ENCODE measurements at places on chromosomes 7 and 10.

- DNase-seq = no peak
These were observed 434.7 kb upstream of the GRM3 start for GRCh38 chr7:86209036-86209435.

- no peak for DNase-seq
These were observed 42.7 kb upstream of the PPIF start for GRCh38 chr10:79304479-79305087.

DNA sequence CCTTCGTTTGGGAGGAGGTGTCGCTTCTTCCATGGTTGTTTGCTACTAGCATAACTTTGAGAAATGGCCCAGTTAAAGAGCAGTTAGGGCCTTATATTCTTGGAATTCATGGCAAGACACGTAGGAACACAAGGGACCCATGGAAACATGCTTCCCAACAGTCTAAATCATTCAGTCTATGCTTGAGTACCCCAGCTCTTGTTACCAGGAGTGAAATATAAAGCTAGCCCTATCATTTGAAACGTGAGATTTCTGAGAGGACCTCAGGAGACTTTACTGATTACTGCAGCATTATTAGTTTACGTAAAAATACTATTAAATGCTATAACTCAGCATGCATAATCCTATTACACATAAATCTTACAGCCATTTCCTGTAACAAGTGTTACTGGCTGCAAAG is 328.6 kb upstream of the CDC14C start:
- DNase-seq = no peak

DNA sequence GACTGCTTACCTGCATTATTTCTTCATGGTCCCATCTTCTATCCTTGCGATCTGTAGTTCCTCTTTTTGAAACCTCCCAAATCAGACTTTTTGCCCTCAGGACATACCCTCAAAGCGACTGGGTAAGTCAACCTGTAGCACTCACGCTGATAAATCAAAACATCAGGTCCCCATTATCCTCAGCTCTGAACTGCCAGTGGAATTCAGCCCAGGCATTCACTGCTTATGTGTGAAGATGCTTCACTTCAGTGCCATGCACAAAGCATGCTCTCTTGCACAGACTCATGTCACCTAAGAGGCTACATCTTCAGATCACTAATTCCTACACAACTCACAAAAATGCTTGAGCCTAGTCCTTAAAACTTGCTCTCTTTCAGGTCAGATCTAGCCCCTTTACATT is 283.6 kb upstream of the KLF6 start:
- no peak for DNase-seq

DNA sequence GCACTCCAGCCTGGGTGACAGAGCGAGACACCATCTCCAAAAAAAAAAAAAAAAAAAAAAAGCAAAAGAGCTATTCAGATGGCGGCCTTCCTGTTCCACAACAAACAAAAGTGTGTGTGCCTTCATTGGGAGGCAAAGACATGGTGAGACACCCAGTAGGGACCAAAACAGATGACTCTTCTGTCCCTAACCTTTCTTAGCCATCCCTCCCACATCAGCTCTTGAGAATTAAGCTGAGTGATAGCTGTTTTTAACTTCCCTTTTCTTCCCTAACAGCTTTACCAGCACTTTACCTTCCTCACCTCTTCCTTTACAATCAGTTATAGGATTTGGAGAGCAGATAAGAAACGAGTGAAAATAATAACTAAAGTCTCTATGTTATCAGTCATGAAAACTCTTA is 48.2 kb downstream of the ARMH3 start:
- no peak for DNase-seq

- peak; percentile 48 for DNase-seq
These were observed 64.3 kb downstream of the EZH2 start for GRCh38 chr7:148819697-148820360.

- no peak for DNase-seq
These were observed 150.7 kb downstream of the PAXIP1 start for GRCh38 chr7:154852205-154852604.

DNA sequence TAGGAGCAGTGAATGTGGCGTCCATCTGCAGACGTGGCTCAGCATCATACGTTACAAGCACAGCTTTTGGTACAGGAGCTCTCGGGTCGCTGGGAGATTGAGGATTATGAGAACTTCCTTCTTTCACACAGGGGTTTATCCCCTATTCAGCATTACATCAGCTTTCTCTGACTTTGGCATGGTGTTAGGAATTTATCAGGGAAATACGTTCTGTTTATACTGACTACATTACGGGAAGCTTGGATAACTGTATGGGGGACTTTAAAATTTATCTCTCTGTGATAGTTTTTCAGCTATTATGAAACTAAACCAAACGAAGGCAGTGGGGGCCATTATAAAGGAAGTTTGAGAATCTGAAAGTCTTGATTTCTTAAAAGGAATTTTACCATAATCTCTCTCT is 110.1 kb upstream of the INSYN2A start:
- no peak for DNase-seq

DNA sequence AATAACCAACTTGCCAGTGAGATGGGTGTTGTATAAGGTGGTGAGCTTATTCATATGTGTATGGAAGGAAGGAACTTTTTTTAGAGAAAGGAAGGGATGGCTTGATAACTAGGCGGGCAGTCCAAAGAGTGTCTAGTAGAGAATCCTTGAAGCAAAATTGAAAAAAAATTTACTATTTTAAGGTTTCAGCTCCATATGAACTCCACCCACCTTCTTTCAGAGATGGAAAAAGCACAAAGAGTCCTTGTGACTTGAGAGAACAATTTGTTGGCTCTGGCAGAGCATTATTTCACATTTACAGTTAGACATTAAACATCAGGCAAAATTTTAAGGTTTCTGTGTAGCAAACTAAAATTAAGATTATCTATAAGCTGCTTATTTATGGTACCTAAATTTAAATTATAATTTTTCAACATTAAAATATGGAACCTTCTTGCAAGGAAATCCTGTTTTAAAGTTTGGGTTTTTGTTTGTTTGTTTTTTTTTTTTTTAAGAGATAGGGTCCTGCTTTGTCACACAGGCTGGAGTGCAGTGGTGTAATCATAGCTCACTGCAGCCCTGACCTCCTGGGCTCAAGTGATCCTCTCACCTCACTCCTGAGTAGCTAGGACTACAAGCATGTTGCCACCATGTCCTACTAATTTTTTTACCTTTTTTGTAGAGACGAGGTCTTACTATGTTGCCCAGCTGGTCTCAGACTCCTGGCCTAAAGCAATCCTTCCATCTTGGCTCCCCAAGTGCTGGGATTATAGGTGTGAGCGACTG is 12.2 kb downstream of the PTPN12 start:
- no peak for DNase-seq

- no peak for DNase-seq
These were observed 85.7 kb upstream of the INHBA start for GRCh38 chr7:41788556-41788955.

- DNase-seq = no peak
These were observed 11.7 kb downstream of the HSPA12A start for GRCh38 chr10:116730464-116731260.

GRCh38 chr10:7188456-7189050 is 222.3 kb downstream of the SFMBT2 start:
- DNase-seq = no peak

DNA sequence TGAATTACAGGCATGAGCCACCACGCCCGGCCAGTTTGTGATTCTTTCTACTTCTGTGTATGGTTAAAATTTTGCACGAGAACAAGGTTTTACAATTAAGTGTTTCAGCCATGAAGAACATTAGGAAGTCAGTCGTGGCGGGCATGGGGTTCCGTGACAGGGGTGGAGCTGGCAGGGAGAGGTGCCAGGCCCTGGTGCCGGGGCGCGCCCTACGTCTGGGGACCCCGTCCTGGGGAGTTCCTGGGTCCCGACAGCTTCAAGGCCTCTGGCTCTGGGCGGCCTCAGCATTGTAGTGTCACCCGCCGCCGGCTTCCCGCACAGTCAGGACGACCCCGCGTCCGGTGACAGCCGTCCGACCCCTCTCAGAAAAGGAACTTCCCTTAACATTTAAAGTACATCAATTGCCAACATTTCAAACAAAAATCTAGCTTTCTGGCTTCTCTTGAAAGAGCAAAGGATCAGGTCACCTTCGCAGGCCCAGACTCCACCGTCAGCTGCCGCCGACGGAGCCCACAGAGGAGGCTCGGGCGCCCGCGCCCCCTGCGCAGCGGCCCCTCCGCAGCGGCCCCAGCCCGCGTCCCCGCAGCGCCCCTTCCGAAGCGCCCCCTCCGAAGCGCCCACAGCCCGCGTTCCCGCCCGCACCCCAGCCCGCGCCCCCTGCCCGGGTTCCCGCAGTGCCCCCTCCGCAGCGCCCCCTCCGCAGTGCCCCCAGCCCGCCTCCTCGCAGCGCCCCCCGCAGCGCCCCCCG is 23.2 kb upstream of the MKI67 start:
- DNase-seq = no peak

- peak; percentile 7 for DNase-seq
These were observed 403.9 kb upstream of the CELF2 start for GRCh38 chr10:10613656-10614244.

GRCh38 chr10:79472951-79473350 is 27.5 kb upstream of the ZCCHC24 start:
- peak; percentile 58 for DNase-seq

DNA sequence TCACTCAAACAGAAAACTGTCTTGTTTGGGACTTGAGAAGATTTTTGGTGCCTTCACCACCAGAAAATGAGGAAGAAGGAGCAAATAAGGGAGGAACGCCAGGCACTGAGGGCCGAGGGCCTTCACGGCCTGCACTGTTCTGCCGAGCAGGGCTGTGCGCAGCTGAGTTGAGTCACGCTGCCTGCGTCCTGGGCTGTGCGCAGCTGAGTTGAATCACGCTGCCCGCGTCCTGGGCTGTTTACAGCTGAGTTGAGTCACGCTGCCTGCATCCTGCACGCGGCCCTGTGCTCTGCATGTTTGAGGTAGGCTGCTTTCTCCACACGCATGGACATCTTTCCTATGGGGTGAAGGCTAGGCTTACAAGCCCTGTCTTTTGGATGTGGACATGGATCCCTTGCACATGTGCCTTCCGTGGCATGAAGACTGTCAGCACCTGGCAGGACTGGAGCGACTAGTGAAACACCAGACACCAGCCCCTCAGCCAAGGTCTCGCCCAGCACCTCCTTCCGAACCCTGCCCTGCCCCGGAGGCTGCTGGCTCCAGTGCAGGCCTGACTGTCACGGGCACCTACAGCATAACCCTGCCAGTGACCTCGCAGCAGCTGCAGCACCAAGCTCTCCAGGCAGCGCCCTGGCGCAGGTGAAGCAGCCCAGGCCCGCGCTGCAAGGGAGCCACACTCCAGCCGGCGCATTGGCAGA is 96.7 kb downstream of the HTR5A start:
- DNase-seq = peak; percentile 94

DNA sequence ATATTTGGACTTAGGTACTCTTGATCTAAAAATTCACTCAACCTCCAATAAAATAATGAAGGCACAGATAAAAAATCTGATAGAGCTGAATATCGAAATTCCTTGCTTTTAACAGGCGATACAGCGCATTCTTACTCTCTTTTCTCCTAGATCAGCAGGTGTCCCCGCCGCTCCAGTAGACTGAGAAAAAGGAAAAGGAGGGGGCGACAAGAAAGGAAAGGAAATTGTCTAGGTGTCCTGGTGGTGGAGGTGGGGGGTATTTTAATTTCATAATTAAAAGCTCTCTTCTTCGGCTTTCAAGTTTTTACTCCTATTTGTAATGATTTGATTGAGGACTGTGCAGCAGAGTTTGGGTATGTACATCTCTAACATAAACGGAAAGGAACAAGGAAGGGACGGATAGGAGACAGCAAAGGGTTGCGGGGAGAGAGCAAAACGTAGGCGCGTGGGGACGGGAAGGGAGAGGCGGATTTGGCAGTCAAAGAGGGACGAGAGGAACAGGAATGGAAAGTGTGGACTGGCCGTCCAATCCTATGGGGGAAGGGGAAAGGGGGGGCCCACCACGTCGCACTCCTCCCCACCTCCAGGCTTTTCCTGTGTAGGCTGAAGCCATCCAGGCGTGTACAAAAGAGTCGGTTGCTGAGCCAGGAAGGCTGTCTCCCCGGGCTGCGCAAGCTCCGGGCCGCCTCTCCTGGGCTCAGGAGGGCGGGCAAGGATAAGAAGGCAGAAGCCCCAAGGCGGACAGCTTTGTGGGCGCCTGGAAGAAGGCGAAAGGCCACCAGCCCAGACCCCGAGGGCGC is 875 bp upstream of the HECTD2 start:
- peak; percentile 91 for DNase-seq

DNA sequence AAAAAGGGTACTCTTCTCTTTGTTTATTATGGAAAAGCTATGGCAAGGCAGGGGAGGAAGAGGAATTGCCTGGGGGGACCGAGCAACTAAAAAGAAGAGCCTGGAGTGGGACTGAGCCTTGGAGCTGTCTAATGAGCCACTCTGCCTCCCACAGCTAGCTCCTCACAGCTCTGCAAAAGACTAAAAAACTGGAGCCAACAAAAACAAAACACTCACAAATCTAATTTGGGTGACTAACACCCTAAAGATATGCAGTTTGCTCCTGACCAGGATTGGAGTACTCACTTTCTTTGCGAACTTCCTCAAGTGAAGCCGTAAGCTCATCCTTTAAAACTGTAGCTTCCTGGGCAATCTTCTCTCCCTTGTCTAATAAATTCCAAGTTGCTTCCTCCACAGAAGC is 89.4 kb downstream of the CTNNA3 start:
- peak; percentile 39 for DNase-seq

GRCh38 chr10:62540389-62540788 is 166.2 kb downstream of the ZNF365 start:
- no peak for DNase-seq

GRCh38 chr7:43104874-43105520 is 7.5 kb upstream of the HECW1 start:
- peak; percentile 33 for DNase-seq

DNA sequence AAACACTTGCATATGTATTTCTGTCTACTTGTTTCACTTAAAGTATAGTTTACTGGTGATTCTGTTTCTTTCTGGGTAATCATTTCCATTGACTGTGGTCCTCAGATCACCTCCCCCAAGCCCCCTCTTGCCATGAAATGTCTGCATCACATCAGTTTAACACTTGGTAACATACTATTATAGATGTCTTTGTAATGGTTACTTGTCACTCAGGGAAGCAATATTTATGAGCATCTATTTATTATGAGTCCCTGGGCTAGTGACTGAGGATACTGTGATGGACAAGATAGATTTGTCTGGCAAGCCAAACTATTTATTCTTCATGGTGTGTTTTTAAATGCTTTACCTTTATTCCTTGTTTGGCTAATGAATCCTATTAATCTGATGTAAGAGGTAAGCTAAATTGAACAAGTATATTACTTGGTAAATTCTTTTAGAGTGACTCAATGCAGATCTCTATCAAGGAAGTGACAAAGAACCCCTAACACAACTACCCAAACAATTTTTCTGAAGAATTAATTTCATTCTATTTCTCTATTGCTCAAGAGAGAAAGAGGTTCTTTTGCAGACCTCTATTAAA is 270.9 kb downstream of the RELN start:
- DNase-seq = peak; percentile 16

GRCh38 chr7:42236266-42236975 is 588 bp downstream of the GLI3 start:
- DNase-seq = peak; percentile 65

- no peak for DNase-seq
These were observed 31.4 kb upstream of the PAX2 start for GRCh38 chr10:100713859-100714565.

DNA sequence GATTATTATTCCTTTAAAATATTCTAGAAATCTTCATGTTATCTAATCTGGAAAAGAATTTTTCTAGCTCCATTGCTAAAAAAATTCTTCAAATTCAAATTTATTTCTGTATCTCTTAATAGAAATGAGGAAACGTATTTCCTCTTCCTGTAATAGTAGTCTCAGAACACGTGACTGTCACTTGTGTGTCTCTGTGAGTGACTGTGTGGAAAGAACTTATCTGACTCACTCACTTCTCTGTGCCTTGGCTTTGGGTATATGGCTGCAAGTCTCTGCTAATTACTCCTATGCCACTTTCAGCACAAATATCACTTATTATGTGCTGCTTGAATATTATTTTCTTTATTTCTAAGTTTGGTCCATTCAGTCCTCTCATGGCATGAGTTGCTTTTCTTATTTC is 132.7 kb downstream of the CNTNAP2 start:
- DNase-seq = no peak

All from AG10803 (cell line).